ENCODE measurements at places on chromosomes 7 and 10. TPM values are rescaled to one million over a fixed set of nuclear protein-coding genes. Genes with fewer than 3 reads are reported as not detected.

GRCh38 chr7:18553605-18554003, 58.1 kb downstream of the HDAC9 start:
- DNase-seq, result no peak

DNA sequence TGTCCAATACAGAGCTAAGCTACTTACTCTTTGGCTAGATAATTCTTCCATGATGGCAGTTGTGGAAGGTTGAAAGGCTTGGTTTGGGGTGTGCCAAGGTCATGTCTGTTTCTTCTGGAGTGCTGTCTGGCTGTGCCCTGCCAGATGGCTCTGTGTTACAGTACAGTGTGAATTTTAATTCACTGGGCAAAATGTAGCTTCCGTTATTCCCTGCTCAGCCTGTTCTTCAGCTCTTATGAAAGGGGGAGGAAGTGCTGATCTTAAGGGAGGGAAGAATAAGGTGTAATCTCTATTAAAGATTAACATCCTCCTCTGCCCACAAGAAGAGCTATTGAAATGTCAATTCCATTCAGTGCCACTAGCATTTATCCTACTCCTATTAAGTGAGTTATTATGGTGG, 52.2 kb downstream of the SND1 start:
- peak; percentile 28 for DNase-seq

Gene UNCX
- total RNA-seq, result 0.55 TPM

DNA sequence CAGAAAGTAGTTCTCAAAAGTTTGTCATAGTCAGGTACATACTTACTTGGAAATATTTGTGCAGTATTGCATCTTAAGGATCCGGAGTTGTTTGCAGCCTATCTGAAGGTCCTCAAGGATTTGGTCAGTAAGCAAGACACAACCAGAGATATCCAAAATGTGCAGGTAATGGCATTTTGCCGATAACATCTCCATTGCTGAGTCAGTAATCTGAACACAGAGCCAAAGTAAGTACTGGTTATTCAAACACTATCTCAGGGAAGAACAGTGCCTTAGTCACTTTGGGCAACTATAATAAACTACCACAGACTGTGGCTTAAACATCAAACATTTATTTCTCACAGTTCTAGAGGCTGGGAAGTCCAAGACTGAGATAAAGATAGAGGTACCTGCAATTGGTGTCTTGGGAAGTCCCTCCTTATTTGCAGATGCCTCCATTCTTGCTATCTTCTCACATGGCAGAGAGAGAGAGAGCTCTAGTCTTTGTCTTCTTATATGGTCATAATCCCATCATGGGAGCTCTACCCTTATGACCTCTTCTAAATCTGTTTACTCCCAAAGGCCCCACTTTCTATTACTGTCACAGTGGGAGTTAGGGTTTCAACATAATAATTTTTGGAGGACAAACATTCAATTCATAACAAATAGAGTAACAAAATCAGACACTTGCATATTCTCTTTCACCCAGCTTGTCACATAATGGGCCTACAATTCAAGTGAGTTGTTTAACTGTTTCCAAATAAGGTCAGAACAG, 73.4 kb downstream of the FAM185A start:
- no peak for DNase-seq

Gene CYREN
- total RNA-seq, result 76.5 TPM

- DNase-seq, result no peak
These were observed 2.8 kb downstream of the MCU start for GRCh38 chr10:72694476-72695369.

- no peak for DNase-seq
These were observed 3.7 kb downstream of the OGDHL start for GRCh38 chr10:49758249-49758930.

GRCh38 chr7:78487464-78487863, 688.9 kb downstream of the PHTF2 start:
- DNase-seq, result no peak

GRCh38 chr7:13949939-13950338, 39.5 kb downstream of the ETV1 start:
- DNase-seq, result no peak

GRCh38 chr7:123635551-123636359, 19.9 kb upstream of the LMOD2 start:
- no peak for DNase-seq

- no peak for DNase-seq
These were observed 441.4 kb upstream of the FOXK1 start for GRCh38 chr7:4240520-4241303.

- no peak for DNase-seq
These were observed 138.6 kb upstream of the AKR1E2 start for GRCh38 chr10:4687397-4687796.

Gene SLC13A4
- 0.14 TPM for total RNA-seq

Gene ADRA2A
- not detected for total RNA-seq

- DNase-seq, result no peak
These were observed 5.1 kb downstream of the ALOX5 start for GRCh38 chr10:45378914-45379726.

GRCh38 chr7:156024201-156024600, 211.9 kb upstream of the SHH start:
- DNase-seq, result no peak

Gene TAF3
- 4.8 TPM for total RNA-seq

DNA sequence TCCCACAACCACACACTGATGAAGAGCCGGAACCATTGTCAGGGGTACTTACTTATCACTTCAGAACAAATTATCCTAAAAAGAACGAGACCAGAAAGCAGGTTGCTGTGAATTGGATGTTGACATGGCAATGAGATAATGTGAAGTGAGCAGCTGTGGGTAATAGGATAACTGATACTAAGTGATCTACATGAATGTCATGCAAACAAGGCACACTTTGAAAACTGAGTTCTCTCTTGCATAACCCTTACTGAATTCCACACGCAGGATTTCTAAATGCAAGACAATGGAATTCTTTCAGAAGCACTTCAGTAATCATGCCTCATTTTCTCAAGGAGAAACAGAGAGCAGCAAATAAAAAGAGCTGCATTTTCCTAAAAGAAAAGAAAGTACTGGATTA, 242.5 kb upstream of the TMEM229A start:
- DNase-seq, result no peak

DNA sequence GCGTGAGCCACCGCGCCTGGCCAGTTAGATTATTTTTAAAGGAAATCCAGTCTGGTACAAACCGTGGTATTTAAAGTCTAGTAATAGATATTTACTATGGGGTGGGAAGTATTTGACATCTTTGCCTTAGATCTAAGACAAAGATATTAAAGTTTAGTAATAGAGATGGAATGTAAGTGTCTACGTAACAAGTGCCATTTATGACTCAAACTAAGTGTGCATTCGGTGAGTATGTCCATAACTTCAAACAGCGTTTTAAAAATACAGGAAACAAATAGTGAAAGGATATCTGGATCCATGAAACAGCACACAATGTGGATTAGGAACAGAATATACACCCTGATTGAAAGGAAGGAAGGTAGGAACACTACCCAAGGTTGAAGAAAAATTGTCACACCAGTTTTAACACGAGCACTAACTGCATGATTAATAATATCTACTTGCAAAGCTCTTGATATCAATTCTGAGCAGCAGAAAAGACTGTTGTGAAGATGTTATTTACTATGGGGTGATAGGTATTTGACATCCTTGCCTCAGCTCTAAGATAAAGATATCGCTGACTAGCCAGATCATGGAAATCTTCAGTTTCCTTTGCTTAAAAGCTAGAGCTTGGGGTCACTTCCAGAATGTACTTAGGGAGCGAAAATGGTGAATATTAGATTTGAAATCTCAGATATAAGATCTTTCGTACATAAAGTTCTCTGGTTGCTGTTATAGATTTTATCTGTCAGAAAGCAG, 48.7 kb downstream of the EPC1 start:
- DNase-seq, result peak; percentile 19

DNA sequence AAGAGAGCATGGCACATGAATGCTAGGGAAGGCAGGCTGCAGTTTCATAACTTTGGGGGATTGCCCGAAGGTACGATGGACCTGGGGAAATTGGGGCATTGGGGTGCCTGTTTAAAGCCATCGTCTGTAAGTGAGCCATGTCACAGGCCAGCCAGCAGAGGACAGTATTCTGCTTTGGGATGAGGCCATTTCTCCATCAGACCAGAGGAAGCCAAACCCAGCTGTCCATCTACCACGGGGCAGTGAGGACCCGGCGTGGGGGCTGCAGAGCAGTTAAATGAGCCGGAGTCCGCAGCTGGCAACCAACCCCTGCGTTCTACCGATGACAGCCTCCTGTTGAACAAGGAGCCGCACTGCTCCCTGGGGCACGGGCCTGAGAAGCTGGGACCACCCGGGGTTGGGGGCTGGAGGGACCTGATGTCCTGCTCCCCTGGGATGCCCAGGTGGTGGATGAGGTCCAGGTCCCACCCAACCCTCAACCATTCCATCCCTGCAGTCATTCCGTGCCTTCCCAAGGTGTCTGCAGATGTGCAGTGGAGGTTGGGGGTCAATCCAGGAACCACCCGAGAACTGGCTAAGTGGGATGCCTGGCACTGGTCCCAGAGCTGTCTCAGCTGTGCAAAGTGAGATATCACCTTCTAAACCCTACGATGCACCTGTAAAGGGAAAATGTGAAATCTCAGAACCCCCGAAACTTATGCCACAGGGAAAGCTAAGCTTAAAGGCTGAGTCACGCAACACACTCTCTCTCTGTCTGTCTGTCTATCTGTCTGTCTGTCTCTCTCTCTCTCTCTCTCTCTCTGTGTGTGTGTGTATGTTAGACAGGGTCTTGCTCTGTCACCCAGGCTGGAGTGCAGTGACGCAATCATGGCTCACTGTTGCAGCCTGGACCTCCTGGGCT, 12.1 kb upstream of the RHBDD2 start:
- no peak for DNase-seq

All from kidney epithelial cell (primary cell).